Vagina (tissue), 2 donors: ENCODE measurements at places on chromosomes 2 and 18.

DNA sequence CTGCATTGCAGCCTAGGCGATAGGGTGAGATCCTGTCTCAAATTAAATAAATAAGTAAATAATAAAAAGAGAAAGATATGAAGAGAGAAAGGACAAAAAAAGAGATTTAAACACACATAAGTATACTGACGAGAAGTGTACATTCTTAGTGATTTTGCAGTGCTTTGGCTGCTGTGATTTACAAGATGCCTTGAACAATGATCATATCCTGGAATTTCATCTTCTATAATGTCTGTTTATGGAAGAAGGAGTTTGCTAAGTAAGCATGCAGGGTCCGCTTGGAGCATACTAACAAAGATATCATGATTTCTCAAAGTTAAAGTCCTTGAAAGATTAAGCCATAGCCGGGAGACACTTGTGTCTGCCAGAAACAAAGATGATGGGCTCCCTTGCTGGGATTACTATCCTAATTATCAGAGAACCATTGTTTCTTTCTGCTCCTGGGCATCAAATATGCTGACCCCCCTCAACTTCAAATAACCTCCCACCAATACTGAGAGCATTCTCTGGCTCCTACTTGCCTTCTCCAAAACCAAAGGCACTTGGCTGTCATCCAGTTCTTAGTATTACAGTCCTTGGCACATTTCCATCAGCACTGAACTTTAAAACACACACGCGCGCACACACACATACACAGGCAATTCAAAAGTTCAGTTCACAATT lies 47.5 kb upstream of the STAM2 start:
- DNase-seq: no peak

GRCh38 chr2:137772451-137772850 lies 191.8 kb upstream of the HNMT start:
- DNase-seq: no peak

DNA sequence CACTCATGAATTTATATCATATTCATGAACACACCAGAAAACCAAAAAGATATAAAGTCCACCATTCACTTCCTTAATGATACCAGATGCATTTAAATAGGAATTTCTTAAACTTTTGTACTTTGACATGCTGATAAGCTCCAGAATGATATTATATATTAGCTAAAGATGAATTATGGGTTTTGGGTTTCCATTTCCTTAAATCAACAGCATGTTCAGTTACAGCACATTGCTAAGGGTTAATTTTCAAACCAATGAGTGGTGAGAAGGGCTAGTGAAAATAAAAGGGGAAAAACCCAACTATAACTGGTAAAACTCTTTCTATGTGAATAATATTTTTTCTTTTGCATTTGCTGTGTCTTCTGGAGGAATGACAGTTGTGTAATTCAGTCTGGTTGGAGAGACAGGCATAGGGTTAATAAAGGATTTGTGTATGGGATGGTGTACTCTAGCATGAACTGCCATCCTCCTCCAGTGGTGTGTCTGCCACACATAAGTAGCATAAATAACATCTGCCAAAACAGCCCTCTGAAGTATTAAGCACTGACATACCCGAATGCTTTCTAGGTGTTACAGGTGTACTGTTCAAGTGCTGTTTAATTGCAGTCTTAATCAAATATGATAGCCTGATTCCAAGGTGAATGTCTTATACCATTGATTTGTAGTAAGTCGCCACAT lies 19.3 kb upstream of the CPS1 start:
- DNase-seq: no peak

DNA sequence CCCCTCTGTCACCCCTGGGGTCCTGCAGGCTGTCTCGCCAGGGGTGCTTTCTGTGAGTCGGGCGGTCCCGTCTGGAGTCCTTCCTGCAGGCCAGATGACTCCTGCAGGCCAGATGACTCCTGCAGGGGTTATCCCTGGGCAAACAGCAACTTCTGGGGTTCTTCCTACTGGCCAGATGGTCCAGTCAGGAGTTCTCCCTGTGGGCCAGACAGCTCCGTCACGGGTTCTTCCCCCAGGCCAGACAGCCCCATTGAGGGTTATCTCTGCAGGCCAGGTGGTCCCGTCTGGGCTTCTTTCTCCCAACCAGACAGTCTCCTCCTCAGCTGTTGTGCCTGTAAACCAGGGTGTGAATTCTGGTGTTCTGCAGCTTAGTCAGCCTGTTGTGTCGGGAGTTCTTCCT lies 27.6 kb downstream of the ADNP2 start:
- DNase-seq: no peak

GRCh38 chr18:38301621-38302020 lies 736.0 kb upstream of the CELF4 start:
- DNase-seq: no peak

DNA sequence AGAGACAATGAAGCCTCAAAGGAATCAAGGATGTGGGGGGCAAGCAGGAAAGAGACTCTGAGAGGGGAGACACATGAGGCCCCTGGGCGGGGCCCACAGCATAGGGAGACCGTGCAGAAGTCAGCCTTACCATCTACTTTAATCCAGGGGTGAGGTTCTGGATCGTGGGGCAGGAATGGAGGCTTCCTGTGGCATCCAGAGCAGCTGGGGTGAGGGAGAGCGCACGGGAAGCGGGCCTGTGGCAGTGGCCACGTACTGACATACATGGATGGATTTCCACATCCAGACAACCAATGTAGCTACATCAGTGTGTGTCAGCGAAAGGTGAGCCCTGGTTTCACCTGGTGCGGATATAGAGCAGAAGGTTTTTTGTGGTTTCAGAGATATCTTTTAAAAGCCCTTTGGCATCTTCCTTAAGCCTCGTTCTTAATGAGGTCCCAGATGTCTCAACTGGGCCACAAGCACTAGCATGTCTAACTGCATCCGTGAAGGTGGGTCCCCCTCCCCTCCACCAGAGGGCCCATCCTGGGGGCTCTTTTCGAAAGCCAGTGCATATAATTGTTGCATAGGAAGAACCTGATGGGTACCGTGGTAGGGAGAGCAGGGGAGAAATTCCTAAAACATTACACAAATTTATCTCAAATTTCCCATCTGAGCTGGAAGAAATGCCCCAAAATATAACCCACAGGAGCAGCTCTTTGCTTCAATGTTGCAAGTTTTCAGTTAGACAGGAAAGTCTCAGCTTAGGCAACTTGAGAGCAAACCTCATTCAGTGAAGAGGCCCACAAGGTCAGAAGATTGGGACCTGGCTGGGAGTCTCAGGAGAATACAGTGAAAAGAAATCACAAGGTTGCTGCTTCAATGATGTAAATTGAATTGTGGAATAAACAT lies 90.9 kb downstream of the SP3 start:
- peak; percentile 52 for DNase-seq

GRCh38 chr18:48336332-48336731 lies 72.9 kb downstream of the ZBTB7C start:
- DNase-seq: no peak

- DNase-seq: no peak
Observed at GRCh38 chr2:216698895-216699294, 3.5 kb upstream of the IGFBP5 start.

- DNase-seq: no peak
Observed at GRCh38 chr2:152464851-152465470, 130.0 kb downstream of the FMNL2 start.

DNA sequence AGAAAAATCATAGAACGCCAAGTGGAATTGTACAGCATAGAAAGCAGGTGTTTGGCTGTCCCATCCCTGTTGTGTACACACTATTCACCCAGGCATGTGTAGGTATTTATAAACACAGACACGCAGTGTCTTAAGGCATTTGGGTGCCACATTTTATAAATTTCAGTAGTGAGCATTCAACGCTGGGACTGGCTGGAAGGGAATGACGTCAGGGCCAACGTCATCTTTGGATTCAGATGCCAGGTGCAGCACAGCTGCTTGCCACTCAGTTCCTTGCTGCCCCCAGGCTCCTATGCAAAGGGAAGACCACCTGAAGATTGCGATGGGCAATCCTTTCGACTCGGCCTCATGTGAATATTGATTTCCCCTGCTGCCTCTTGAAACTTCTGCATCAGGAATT lies 461.7 kb upstream of the SOX11 start:
- DNase-seq: no peak

- no peak for DNase-seq
Observed at GRCh38 chr2:72137498-72138010, 10.1 kb downstream of the CYP26B1 start.

DNA sequence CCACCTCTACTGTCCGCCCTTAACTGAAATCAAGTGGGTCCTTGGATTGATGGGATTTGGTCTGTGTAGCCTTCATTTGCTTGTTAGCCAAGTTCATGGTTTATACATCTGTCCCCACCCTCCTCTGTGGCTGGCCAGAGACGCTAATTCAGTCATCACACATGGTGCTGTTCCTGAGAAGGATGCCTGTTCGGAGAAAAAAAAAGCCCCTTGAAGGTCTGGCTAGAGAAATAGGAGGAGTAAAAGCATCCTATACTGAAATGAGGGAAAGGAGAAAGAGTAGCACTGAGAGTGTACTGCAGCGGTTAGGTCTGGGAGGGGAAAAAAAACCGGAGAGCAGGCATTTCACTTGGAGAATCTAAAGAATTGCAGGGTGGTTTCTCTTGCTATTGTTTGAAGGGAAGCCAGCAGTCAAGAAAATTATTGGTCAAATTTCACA lies 180.6 kb upstream of the EPAS1 start:
- DNase-seq: no peak

DNA sequence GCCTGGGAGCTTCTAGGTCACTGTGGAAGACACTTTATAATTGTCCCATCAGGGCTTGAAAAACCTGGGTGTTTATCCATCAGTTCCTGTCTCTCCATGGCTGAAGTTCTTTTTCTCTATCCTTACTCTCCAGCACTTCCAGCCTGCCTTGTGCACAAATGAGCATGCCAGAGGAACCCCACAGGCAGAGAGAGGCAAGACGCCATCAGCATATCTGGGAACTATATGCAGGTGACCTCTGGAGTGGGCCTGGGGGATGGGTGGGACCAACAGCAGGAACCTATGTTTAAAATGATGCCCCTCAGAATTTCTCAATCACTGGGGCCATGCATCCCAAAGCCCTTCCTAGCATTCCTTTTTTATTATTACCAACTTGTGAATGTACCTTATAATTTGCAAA lies 156.2 kb upstream of the PARD3B start:
- DNase-seq: no peak

DNA sequence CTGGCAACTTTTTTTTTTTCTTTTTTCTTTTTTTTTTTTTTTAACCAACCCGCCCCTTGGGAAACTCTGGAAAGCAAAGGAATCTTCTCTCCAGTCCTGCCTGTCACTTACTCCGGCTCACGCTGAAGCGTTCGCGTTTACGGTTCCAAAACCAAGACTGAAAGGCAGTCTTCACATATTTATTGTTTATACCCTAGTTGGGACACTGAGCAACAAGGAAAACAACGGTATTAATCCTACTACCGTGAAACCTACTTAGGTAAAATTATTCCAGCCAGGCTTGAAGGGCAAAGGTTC lies 125.4 kb downstream of the OSBPL1A start:
- DNase-seq: no peak

DNA sequence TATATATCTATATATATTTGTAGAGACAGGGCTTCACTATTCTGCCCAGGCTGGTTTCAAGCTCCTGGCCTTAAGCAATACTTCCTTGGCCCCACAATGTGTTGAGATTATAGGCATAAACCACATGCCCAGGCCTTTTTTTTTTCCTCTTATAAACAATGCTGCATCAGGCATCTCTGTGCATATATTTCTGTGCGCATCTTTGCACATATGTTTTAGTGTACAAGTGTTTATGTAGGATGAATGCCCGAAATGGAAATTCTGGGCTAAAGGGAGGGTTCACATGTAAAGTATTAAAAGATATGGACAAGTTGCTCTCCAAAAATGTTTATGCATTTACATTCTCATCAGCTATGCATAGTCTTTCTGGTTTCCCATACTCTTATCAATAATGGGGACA lies 183.2 kb upstream of the SPRED2 start:
- no peak for DNase-seq

DNA sequence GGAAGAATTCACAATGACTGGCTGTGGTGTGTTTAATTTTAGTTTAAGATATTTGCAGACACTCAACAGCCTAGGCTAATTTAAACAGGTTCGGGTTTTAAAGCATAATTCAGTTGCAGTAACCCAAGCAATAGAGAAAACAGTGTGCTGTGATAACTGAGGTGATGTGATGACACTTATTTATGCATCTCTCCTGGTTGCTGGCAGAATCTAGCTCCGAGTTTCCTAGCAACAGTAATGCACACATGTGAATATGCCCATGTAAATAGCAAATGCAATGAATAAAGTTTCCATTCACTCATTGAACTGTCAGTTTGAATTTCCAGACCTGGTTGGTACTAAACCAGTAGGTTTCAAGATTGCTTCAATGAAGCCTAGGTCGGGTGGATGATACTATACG lies 426.5 kb downstream of the TMX3 start:
- DNase-seq: no peak

DNA sequence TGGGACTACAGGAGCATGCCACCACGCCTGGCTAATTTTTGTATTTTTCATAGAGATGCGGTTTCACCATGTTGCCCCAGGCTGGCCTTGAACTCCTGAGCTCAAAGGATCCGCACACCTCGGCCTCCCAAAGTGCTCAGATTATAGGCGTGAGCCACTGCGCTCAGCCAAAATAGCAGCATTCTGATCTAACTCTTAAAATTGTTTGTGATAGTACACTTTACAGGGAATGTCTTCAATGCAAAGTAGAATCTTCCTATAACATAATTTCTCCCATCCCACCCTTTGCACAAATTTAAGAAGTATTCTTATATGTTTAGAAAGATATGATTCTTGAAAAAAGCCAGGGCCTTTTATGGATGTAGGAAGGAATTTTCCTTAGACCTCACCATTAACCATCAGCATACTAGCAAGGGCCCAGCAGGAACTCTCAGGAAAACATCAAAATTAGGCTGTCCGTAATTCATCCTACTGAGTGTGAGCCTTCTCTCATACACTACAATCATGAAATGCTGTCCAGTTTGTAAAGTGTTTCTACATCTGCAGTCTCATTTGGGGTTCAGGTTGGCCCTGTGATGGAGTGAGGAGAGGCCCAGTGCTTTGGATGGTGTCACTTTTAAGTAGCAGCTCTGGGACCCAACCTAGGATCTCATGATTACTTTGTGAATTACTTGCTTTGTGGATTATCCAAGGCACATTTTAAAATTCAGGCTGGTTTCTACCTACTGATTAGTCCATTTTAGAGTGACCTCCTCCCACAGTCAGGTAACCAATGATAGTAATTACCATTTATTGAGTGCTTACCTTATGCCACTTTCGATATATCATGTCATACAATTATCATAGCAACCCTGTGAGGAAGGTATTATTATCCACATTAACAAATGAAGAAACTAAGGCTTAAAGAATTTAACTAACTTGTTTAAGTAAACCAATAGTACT lies 37.5 kb upstream of the DLX1 start:
- no peak for DNase-seq

- no peak for DNase-seq
Observed at GRCh38 chr2:113187771-113188170, 14.0 kb downstream of the PSD4 start.

GRCh38 chr2:205477016-205477705 lies 205.1 kb upstream of the NRP2 start:
- no peak for DNase-seq

DNA sequence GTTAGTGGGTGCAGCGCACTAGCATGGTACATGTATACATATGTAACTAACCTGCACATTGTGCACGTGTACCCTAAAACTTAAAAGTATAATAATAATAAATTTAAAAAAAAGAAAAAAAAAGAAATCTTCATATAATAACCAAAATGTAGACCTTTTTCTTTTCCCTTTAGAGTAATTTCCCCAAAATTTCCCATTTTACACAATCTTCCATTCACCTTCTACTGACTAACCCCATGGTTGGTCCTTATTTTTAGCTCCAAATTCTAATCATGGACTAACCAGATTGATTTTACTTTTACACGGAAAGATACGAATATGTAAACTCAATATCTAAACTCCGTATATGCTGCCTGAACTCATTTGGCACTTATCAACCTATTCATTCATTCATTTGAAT lies 7.7 kb downstream of the KCTD18 start:
- DNase-seq: no peak
